ENCODE measurements at places on chromosomes 7 and 10.
A peak's percentile ranks its signal among the peaks of the same experiment; 100 is the strongest.

DNA sequence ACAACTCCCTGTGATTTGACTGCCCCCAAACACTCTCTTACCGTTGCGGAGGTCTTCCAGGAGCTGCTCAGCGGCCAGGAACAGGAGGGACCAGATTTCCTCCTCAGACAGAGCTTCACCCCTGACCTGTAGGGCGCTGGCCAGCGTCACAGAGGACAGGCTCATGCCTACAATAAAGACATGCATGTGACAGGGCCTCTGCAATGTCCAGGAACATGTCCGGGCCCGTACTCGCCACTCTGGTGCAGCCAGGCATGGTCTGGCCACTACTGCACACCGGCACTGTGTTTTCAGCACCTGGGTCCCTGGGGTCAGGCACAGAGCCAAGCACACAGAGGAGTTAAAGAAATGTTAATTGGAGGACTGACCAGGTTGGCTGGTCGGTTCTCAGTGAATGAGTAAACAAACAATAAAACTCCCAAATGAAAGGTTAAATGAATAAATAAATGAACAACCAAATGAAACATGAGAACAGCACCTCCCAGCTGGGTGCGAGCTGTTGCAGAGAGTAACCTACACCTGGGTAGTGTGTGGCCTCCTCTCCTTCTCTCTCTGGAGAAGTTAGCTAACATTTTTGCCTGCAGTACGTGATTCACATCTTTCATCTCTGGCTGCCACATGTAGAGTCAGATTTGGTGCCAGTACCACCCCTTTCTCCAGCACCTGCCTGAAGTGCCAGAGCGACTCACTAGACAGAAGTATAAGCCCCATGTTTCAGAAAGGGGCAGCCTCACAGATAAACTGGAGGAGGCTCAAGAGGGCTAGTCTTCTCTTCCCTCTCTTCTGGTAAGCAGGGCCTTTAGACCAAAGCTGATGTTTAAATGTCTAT, 22.8 kb downstream of the FRMPD2 start:
- peak; percentile 27 for DNase-seq

DNA sequence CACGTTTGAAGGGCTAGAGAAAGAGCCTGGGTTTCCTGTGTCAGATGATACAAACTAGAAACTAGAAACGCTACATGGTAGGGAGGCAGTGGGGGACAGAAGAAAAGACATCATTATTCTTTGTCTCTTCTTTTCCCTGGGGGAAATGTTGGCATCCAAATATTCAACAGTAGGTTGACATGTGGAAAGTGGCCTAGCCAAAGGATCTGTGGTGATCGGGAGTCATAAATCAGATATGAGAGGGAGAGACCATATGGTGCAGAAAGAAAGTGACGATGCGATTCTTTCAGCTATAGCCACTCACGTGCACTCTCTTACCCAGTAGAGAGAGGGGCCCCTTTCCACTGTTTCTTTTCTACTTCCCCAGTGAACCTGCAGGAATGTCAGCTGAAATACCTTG, 964.7 kb downstream of the LRMDA start:
- DNase-seq = no peak

GRCh38 chr7:72919256-72919775, 5.6 kb upstream of the POM121 start:
- no peak for DNase-seq

DNA sequence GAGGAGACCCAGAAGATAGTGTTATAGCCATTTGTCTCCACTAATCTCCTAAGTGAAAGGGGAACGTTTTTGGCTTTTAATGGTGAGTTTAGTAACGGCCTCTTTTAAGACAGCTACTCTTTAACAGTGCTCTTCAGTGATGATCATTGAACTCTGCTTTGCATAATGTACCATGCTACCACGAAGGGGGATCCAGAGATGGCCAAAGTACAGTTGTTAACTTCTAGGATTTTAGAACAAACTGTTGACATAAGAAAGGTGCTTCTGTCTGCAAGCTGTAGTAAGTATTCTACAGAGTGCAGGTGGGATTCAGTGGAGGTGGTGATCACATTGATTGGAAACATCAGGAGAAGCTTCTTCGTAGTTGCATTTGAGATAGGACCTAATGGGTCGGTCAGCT, 114.1 kb upstream of the RPA3 start:
- DNase-seq = no peak

GRCh38 chr10:60367024-60367423, 22.7 kb downstream of the ANK3 start:
- DNase-seq = no peak

Data from NCI-H2029 (cell line).